ENCODE measurements at places on chromosomes 13 and 19. TPM values are rescaled to one million over a fixed set of nuclear protein-coding genes. Genes with fewer than 3 reads are reported as not detected.

DNA sequence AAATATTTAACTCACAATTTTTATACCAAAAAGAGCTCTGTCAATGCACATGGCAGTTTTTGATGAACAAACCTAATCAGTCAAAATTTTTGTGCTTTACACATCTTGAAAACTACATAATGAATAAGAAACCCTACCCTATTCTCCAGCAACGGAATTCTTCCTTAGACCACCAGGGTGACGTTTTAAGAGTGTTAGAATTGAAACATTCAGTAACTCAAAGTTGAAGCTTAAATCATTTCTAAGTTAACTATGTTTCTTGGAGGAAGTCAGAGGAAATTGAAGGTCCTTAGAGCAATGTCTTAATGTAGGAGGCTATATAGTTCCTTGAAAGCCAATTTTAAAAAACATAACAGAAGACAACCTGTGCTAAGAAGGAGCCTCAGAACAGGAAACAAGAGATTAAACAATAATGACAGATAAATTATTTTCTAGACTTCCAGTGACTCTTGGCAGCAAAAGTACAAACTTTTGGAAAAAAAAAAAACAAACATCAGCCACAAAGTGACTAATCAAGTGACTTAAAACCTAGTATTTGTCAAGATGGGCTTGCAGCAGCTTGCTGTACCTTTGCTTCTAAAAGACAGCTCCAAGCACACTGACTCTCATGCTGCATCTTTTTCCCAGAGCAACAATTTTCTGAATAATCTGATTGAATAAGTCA lies 6.2 kb downstream of the SPRY2 start:
- DNase-seq, result no peak

The RRAS gene
- 22.3 TPM for polyA plus RNA-seq

- DNase-seq, result no peak
Observed at GRCh38 chr13:27465611-27466010, 15.2 kb upstream of the MTIF3 start.

GRCh38 chr13:107284173-107284572 lies 716.2 kb upstream of the ARGLU1 start:
- DNase-seq, result no peak

The LRRC63 gene
- 0.24 TPM for polyA plus RNA-seq

DNA sequence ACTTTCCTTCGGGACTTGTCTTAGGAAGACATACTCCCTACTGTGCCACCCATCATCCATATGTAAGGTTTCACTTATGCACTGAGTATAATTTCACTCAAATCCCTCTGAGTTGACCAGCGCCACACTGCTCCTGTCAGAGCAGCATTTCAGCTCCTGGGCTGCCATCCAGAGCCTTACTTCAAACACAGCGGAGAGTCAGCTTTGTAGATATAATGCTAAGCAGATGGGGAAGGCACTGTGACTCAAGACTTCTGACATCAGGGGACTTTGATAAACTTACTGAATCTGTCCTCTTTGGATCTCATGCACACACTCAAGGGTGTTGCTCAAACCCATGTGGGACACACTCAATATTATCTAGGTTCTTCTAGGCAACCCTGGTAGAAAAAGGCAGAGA lies 34.9 kb downstream of the DOCK9 start:
- no peak for DNase-seq

- no peak for DNase-seq
Observed at GRCh38 chr19:28307487-28307886, 905.5 kb downstream of the UQCRFS1 start.
